ENCODE measurements at places on chromosomes 2 and 18. TPM values are rescaled to one million over a fixed set of nuclear protein-coding genes. Genes with fewer than 3 reads are reported as not detected.

DNA sequence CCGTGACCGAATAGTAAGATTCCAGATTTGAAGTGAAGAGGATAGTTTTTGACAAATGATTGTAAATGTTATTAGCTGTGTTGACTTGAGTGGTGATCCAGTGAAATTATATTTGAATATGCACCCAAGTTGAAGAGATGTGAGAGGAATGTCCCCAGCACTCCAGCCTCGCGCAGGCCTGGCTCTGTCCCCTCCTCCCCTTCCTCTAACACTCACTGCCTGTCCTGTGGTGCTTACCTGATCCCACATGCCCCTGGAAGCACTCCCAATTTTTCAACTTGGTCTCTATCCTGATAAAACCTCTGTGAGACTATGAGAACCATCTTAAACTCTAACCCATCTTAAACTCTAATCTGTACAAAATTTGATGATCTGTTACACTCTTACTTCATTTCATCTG is 154.7 kb upstream of the LRP1B start:
- DNase-seq = no peak

GRCh38 chr2:46010223-46010924 is 286.8 kb upstream of the EPAS1 start:
- DNase-seq = no peak

DNA sequence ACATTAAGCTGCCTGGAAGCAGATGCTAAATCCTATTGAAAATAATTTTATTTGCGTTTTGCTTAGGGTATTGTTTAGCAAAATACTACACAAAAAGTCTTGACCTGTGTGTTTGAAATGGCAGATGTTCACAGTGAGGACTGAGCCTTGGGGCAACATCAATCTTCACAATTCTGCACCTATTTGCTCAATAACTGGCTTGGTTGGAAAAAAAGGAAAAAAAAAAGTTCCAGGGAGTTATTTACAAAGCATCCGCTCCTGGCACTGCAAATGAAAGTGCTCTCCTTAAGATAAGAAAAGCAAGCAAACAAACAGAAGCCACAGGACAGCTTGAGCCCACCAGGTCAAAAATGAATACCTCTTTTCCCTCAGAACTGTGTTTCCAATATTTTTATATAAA is 77.7 kb downstream of the MAP2 start:
- no peak for DNase-seq

DNA sequence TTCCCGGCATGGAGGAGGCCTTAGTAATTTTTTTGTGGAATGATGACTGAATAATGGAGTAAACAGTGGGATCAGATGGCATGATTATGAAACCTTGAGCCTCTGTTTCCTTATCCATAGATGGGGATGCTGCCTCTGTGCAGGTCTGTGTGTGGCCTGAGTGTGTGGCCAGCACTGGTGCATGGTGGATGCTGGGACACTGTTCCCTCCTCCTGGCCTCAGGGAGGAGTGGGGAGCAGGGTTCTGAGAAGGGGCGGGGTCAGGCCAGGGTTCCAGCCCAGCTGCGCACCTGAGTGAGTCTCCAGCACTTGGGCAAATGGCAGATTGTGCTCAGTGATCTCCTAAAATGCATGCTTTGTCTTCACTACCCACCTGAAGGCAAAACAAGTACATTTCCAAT is 66.4 kb downstream of the DCDC2C start:
- no peak for DNase-seq

GRCh38 chr2:1405967-1406366 is 7.3 kb upstream of the TPO start:
- no peak for DNase-seq

GRCh38 chr18:59986139-59986538 is 86.3 kb downstream of the PMAIP1 start:
- no peak for DNase-seq

Gene ZDBF2
- 6.3 TPM for total RNA-seq

All from activated T-cell treated with anti-CD3 and anti-CD28 coated beads, Interleukin-2, amount 50 U/mL, for 4 hours (primary cell).